ENCODE measurements at places on chromosomes 2 and 18. TPM values are rescaled to one million over a fixed set of nuclear protein-coding genes. Genes with fewer than 3 reads are reported as not detected.

DNA sequence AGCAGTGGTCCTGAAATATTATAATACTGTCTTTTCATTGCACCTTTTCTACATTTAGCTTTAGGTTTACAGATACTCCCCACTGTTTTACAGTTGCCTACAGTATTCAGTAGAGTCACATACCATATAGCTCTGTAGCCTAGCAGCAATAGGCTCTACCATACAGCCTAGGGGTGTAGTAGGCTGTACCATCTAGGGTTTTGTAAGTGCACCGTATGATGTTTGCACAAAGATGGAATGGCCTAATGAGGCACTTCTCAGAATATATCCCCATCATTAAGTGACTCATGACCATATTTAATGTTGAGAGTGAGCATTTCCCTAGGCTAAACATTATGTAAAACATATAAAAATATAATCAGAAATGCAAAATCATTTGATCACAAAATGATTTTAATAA is 511.3 kb upstream of the RAB12 start:
- no peaks in the 10 kb centered on the region for H3K36me3 ChIP-seq
- H3K27me3 ChIP-seq: no peaks in the 10 kb centered on the region
- no peaks in the 10 kb centered on the region for H3K4me1 ChIP-seq

- H3K27ac ChIP-seq: no peak overlapping the region
- no peak overlapping the region for H3K4me3 ChIP-seq
- DNase-seq: no peak
- H3K4me1 ChIP-seq: no peaks in the 10 kb centered on the region
- H3K27me3 ChIP-seq: no peaks in the 10 kb centered on the region
These were observed 123.9 kb downstream of the TMEM17 start for GRCh38 chr2:62382122-62382521.

APCDD1 gene
- 5.6 TPM for total RNA-seq

SOCS6 gene
- 34.2 TPM for total RNA-seq

SEMA4F gene
- total RNA-seq: 5.5 TPM

- DNase-seq: no peak
- H3K4me3 ChIP-seq: no peak overlapping the region
- no peaks in the 10 kb centered on the region for H3K4me1 ChIP-seq
- no peaks in the 10 kb centered on the region for H3K36me3 ChIP-seq
- H3K27me3 ChIP-seq: no peaks in the 10 kb centered on the region
These were observed 29.4 kb upstream of the DYSF start for GRCh38 chr2:71423817-71424420.

CRYBA2 gene
- total RNA-seq: 5.5 TPM

OBSL1 gene
- 13.2 TPM for total RNA-seq

GRCh38 chr2:178949584-178949983 is 100.4 kb downstream of the CCDC141 start:
- no peak overlapping the region for H3K4me3 ChIP-seq
- no peak overlapping the region for H3K27ac ChIP-seq
- H3K4me1 ChIP-seq: no peaks in the 10 kb centered on the region
- no peaks in the 10 kb centered on the region for H3K27me3 ChIP-seq
- DNase-seq: no peak

- H3K27ac ChIP-seq: no peak overlapping the region
- no peaks in the 10 kb centered on the region for H3K4me1 ChIP-seq
These were observed 70.2 kb upstream of the ID2 start for GRCh38 chr2:8611700-8612099.

- no peak for DNase-seq
- H3K27ac ChIP-seq: no peak overlapping the region
- H3K36me3 ChIP-seq: no peaks in the 10 kb centered on the region
- H3K27me3 ChIP-seq: no peaks in the 10 kb centered on the region
- no peak overlapping the region for H3K4me3 ChIP-seq
- no peaks in the 10 kb centered on the region for H3K4me1 ChIP-seq
These were observed 29.9 kb downstream of the LOXHD1 start for GRCh38 chr18:46627136-46627535.

- no peak for DNase-seq
- no peaks in the 10 kb centered on the region for H3K4me1 ChIP-seq
- no peaks in the 10 kb centered on the region for H3K36me3 ChIP-seq
- no peak overlapping the region for H3K4me3 ChIP-seq
These were observed 107.2 kb upstream of the ETAA1 start for GRCh38 chr2:67289921-67290371.

DNA sequence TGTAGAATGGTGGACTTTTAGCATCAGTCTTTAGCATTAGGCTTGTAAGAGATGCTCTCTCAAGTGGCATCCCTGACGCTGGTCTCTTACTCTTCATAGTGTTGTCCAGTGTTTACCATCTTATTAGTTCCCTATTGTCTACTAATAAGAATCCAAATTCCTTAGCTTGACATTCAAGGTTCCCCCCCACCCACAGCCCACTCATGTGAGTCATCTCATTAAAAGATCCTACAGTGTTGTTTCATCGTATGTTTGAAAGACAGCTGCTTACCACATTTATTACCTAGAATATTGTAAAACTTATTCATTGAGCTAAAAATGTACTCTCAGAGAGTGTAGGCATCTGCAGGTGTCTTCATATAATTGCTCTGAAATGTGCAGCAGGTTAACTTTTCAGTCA is 28.5 kb downstream of the EIF5B start:
- no peaks in the 10 kb centered on the region for H3K27me3 ChIP-seq
- no peak overlapping the region for H3K27ac ChIP-seq
- no peak for DNase-seq
- H3K36me3 ChIP-seq: peaks cover 6% of the 10 kb centered on the region

Data from colonic mucosa (tissue), 4 donors.